ENCODE measurements at places on chromosomes 3 and 15.

DNA sequence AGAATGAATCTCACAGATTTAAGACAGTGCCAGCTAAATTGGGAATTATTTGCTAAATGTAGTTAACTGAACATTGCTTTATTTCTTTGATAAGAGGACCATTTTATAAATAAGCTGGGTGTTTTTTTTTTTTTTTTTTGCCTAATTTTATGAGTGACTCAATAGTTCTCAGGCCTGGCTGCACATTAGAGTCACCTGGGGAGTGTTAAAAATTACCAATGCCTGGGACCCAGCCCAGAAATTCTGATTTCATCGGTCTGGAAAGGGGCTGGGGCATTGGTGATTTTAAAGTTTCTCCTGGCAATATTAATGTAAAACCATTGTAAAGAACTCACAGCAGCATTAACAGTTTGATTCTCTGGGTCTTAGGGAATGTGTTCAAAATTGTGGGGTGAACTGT is 51.2 kb upstream of the PHLDB2 start:
- DNase-seq: no peak

GRCh38 chr3:50274371-50275104 is 4.3 kb upstream of the LSMEM2 start:
- DNase-seq: peak; percentile 69

GRCh38 chr15:70535071-70535954 is 228.0 kb downstream of the UACA start:
- peak; percentile 72 for DNase-seq

GRCh38 chr3:49664300-49664699 is 9.9 kb upstream of the APEH start:
- no peak for DNase-seq

DNA sequence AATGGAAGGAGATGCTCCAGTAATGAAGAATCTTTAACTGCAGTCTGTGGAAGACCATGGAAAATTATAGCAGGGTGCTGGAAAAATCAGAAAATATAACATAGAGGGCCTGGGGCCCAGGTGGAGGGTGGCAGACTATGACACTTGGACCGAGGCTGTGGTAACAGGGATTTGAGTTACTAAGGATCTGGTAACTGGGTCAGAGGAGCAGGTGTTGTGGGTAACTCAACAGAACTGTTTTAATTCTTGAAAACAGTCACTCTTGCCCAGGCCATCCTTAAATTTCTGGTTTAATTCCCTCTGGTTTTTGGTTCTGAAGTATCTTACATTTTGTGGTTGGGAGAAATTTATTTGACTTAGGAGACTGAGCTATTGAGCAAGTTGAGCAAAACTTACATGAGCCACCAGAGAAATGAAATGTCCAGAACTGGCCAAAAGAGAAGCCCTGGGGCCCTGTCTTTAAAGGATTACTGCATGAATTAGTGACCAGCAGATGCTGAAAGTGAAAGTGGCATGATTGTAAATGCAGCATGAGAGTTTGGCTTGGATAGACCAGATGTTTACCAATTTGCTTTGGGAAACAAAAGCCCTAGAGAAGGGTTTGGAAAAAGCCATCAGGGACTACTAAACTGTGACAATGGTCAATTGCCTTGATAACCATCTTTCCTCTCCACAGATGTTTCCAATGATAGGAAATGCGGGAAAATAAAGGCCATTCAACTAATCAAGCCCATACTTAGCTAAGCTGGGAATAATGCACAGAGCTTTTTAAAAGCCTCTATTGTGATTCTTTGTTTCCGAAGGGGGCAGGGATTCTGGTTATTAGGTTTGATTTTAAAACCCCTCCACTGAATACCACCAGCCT is 374.9 kb upstream of the TGFBR2 start:
- DNase-seq: no peak

- DNase-seq: no peak
Measured at GRCh38 chr15:63482874-63483323, 21.5 kb upstream of the USP3 start.

GRCh38 chr15:51681303-51681963 is at the start of gene SCG3:
TSS of gene SCG3 (plus strand) at chr15:51681503. CDS start at chr15:51681756, 253 bp downstream.
- peak; percentile 24 for DNase-seq

DNA sequence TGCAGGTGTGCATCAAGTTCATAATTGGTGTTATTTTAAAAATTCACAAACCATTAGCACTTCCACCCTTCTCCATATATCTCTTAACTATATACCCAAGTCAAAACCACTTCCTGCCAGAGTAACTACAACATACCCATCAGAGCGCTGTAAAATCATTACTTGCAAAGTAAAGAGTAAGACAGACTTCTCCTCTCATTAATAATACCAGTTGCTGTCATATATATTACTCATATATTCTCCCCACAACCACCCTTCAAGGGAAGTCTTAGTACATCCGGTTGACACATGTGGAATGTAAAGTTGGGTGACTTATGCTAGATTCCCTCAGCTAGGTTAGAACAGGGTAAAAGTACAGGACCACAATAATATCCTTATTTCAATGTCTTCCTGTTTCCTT is 5.6 kb downstream of the TERC start:
- DNase-seq: peak; percentile 46

- DNase-seq: no peak
Measured at GRCh38 chr3:25844891-25845290, 55.0 kb downstream of the OXSM start.
